ENCODE measurements at places on chromosomes 11 and 22.
A peak's percentile ranks its signal among the peaks of the same experiment; 100 is the strongest.

DNA sequence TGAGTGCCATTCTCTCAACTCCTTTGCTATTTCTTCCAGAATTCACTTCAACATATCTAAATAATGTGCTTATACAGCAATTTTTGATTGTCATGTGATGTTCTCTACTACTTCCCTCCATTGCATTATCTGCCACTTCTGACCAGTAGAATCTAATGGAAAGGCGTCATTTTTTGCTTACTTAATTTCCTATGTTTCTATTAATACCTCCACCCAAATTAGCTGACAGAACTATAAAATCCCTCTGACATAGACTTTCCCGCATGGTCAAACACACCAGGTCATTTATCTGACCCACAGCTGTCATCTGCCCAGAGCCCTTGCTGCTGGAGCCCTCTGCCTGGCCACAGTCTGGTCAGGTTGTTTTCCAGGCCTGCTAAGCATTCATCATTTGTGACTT is 258.6 kb upstream of the NARS2 start:
- no peak for DNase-seq

DNA sequence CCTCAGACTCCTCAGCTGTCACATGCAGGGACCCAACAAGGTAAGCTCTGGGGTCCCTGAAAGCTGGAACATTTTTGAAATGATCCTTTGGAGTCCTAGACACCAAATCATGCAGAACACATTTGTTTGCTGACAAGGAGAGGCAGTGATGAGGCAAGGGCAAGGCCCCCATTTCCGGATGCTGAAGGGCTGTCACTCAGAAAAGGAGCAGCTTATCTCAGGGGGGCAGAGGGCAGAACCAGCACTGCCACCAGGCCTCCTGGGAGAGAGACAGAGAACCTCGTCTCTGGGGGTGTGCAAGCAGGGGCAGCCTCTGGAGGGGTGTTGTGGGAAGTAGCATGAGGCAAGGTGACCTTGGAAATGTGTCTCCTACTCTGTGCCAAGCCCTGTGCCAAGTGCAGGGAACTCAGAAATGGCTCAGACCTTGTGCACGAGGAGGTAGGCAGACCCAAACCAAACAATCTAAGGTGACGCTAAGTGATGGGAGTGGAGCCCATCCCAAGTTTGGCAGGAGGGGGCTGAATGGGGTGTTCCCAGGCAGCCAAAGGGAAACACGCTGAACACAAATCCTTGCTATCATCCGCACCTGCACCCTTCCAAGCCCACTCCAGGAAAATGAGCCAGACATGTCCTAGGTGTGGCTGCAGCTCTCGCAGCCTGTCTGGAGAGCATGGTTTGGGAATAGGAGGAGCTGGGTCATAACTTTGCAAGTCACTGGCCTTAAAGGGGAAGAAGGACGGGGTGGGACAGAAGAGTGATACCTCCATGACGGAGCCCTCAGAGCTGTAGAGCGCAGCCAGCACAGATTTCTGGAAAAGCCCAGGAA is 94.2 kb downstream of the PDE2A start:
- no peak for DNase-seq

DNA sequence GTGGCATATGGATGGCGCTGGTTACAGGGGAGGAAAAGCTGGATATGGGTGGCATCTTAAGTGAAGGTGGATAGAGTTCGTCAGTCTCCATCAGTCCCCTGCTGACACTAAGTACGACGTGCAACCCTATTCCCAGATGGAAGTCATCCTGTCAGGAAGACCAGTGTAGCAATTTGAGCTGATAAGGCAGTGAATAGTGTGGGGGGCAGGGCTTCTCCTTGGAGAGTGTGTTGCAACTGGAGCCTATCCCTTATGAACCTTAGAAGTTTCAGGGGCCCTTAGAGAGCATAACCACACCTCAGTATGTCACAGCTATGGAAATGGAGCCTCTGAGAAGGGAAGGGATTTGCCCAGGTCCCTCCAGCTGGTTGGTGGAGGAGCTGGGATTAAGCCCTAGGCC is 36.1 kb upstream of the ANKK1 start:
- no peak for DNase-seq

GRCh38 chr11:102729849-102730815 is 5.4 kb upstream of the MMP8 start:
- DNase-seq: peak; percentile 32

DNA sequence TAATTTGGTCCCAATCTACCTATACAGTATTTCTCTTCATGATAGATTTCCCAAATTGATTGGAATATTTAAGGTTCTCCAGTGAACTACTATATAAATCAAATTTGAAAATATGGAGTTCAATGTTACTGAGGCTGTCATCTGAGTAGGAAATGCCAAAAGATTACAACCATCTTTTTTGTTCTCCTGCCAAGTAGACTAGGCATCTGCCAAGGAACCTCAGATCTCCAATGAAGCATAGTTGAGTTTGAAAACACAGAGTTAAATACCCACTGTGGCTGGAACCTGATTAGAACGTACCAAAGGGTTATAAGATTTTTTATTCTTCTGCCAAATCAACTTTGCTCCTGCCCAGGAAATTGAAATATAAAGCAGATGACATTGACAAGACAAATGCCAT is 330.9 kb downstream of the CNTN5 start:
- peak; percentile 8 for DNase-seq
